ENCODE measurements at places on chromosomes 7 and 10.
A peak's percentile ranks its signal among the peaks of the same experiment; 100 is the strongest.

- DNase-seq: peak; percentile 33
Measured at GRCh38 chr10:123995082-123995460, 98.3 kb downstream of the CHST15 start.

GRCh38 chr7:11709196-11709595 lies 122.8 kb downstream of the THSD7A start:
- DNase-seq: no peak

- DNase-seq: no peak
Measured at GRCh38 chr10:72930276-72930675, 24.3 kb downstream of the PLA2G12B start.

- no peak for DNase-seq
Measured at GRCh38 chr7:66894463-66895080, 26.5 kb upstream of the TMEM248 start.

GRCh38 chr10:118853916-118854315 lies 99.1 kb upstream of the CACUL1 start:
- DNase-seq: no peak

GRCh38 chr10:24446739-24447138 lies 237.8 kb downstream of the KIAA1217 start:
- DNase-seq: no peak

GRCh38 chr10:90133606-90134005 lies 432.2 kb downstream of the KIF20B start:
- DNase-seq: no peak

DNA sequence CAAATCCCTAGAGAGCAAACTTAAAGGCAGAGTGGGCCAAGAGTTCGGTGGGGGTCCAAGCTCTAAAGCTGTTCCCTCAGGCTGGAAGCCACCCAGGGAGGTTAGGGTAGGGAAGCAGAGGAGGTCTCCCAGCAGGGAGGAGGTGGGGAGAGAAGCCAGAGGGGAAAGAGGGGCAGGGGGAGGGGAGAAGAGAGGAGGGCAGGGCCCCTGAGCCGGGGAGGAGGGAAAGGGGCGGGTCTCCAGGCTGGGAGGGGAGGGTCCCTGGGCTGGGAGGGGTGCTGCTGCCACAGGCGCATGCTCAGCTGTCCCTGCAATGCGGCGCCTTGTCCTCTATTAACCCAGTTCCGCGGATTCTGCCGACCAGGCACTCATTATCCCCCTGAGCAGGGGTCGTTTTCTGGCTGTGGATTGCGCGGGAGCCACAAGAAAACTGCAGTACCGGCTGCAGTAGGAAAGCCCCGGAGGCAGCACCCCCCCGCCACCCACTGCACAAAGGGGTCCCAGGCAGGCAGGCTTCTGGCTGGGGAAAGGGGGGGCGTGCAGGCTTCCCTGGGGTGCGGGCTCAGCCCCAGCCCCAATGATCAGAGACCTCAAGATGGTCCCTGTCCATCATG lies 49.3 kb downstream of the CAMK2B start:
- DNase-seq: no peak

GRCh38 chr10:37240223-37240622 lies 114.8 kb downstream of the ANKRD30A start:
- DNase-seq: no peak

- DNase-seq: no peak
Measured at GRCh38 chr10:17038627-17039026, 91.0 kb downstream of the CUBN start.

DNA sequence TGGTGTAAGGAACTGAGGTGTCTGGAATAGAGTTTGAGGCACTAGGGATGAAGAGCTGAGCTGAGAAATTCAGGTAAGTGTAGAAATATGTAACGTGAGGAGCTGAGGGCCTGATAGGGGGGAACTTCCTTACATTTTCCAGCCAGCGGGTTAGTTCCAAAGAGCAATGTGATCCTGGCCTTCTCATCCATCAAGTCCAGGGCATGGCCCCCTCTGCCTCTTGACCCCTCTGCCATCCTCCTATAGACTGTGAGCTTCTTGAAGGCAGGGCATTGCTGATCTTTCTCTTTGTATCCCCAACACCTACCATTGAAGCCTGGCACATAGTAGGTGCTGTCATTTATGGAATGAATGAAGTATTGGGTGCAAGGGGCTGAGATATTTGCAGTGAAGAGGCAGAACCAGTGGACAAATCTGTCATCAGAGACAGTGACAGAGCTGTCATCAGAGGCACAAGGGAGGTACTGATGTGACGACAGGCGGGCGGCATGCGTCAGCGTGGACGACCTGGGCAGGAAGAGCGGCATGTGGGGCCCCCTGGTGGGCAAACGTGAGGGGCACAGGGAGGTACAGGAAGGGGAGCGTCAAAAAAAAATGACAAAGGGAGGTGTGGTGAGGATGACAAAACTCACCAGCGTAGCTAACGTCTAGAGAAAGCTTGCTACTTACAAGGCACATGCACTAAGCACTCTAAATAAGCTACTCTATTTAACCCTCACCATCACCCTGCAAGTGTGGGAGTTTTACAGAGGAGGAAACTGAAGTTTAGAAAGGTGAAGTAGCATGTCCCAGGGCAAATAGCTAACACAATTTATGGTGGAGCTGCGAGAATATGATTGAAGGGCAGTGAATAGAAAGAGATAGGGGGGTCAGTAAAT lies 5.2 kb upstream of the CAMK2G start:
- peak; percentile 84 for DNase-seq

DNA sequence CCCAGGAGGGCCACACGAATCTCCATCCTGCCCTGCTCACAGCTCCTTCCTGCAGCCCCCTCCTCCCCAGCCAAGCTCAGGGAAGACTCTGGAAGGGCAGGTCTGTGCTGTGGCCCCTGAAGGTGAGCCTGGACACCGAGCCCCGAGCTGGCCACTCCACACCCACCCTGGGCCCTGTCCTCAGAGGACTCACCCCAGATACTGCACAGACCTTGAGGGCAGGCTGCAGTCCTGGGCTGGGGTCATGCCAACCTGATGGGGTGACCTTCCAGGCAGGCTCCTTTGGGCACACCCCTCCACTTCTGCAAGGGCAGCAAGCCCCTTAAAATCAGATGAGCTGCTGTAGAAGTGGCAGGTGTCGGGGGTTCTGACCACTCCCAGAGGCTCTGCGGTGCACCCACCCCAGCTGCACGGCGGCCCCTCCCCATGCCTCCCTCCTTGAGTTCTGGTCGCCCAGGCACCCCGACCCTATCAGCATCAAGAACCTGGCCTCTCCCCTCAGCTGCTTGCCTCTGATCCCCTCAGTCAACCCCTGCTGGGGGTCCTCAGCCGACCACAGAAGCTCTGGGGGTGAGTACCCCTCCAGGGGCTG lies 24.3 kb downstream of the YKT6 start:
- no peak for DNase-seq

GRCh38 chr10:77692782-77693181 lies 55.2 kb upstream of the KCNMA1 start:
- DNase-seq: no peak

- DNase-seq: peak; percentile 40
Measured at GRCh38 chr7:143305423-143306070, 10.4 kb upstream of the CLCN1 start.

DNA sequence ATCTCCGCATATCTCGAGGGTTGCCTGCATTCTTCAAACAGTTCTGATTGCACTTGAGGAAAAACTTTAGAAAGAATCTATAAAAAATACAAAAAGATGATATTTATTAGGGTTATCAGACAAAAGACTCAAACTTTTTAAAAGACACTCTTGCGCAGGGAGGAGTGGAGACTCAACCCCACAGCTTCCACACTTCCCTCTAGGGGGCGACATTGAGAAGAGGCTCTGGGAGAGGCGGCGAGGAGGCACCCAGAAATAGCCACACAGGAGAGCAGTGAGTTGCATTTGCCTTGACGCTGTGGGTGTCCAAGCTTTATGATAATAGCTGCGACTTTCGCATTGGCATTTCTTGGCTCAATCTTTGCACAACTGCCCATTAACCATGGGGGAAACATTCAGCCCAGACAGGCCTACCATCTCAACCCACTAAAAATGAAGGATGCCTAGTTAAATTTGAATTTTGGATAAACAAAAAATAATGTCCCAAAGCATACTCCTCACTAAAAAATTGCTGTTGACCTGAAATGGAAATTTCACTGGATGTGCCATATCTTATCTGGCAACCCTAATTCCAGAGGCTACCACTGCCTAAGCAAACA lies 86.2 kb downstream of the EBF3 start:
- DNase-seq: no peak

DNA sequence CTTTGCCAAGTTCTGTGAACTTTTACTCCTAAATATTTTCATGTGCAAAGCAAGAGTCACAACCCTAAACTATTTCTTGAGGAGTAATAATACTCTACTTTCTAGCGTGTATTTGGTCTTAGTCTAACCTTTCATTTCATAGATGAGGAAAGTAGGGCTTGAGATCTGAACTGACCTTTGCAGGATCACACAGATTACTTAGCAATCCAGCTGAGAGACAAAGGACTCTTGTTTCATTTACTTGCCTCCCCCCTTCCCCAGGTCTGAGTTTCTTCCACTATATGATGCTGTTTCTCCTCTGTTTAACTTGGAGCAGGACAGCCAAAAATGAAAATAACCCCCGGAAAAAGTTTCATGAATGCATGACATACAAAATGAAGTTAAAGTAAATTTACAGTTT lies 75.3 kb upstream of the PTN start:
- no peak for DNase-seq

- no peak for DNase-seq
Measured at GRCh38 chr7:101545441-101546190, 83.5 kb downstream of the MYL10 start.

DNA sequence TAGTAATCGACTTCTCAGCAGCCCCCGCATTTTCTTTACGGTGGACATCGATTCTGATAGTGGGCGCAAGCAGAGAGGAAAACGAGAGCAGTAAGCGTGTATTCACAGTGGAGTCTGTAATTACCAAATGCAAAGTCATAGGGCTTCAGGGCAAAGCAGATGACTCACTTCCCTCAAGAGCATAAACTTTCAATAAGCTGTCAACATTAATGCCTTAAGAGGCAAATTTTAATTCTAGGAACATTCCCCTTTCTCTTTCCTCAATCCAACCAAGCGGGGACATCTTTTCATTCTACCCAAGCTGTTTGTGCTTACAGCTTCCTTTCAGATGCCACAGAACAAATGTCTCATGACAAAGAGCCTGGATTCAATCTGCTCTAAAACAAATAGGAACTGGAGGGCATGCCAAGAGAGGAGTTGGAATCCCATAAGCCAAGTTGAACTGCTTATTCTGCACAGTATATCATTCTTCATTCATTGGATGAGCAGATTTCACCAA lies 48.6 kb downstream of the MALSU1 start:
- DNase-seq: no peak

GRCh38 chr7:116801092-116801710 lies 61.2 kb upstream of the CAPZA2 start:
- DNase-seq: no peak

- no peak for DNase-seq
Measured at GRCh38 chr10:86961481-86962091, 3.2 kb downstream of the SNCG start.

DNA sequence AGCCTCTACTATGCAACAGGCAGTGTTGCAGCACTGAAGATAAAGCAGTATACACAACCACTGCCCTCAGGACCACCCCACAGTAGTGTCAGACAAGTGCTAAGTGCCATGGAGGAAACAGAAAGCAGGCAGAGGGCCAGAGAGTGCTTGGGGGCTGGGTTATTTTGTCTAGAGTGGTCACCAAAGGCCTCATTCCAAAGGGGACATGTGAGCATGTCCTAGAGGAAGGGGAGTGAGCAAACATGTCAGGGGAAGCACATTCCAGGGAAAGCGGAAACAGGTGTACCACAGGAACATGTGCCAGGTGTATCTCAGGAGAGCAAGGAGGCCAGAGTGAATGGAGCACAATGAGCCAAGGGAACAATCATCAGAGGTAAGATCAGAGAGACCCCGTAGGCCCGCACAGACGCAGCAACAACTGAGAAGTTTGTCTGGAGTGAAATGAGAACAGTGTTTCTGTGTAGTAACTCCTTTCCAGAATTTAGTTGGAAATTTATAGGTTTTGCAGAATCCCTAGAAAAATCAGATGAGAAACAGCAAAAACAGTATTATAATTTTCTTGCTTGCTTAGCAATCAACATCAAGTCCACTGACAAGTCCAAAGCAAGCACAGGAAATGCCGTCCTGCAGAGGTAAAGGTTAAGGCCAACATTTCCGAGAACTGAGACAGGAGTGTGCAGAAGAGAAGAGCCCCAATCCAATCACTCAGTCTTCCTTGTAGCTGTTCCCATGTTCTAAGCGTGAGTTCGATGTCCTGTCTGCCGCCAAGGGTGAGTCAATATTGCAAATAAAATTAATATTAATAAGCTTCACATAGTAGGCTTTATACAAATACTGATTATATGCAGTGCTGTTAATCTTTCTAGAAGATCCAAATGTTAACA lies 67.3 kb downstream of the SGMS1 start:
- no peak for DNase-seq

GRCh38 chr10:91681361-91682276 lies 48.7 kb upstream of the PPP1R3C start:
- no peak for DNase-seq

GRCh38 chr10:1183033-1183396 lies 126.8 kb downstream of the WDR37 start:
- DNase-seq: no peak

- DNase-seq: no peak
Measured at GRCh38 chr7:129514683-129515082, 12.4 kb downstream of the SMKR1 start.

- DNase-seq: no peak
Measured at GRCh38 chr10:119263951-119264617, 56.7 kb downstream of the GRK5 start.

DNA sequence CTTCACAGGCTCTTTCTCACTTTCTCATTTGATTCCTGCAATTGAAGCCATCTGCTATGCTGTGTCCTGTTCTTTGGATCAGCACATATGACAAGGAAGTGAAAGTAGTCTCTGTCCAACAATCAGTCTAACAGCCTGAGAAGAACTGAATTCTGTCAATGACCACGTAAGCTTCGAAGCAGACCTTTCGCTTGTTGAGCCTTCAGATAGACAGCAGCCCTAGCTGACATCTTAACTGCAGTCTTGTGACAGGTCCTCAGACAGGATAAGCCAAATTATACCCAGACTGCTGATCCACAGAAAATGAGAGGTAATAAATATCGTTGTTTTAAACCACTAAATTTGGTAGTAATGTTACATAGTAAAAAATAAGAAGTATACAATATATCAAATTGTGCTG lies 691.0 kb upstream of the LRRTM3 start:
- no peak for DNase-seq

- DNase-seq: no peak
Measured at GRCh38 chr7:115106316-115106715, 184.4 kb downstream of the MDFIC start.

GRCh38 chr7:23462846-23463245 lies 7.4 kb downstream of the IGF2BP3 start:
- peak; percentile 33 for DNase-seq

- no peak for DNase-seq
Measured at GRCh38 chr10:33125522-33126517, 167.8 kb upstream of the ITGB1 start.

- DNase-seq: no peak
Measured at GRCh38 chr7:100433276-100433591, 3.1 kb downstream of the PPP1R35 start.

DNA sequence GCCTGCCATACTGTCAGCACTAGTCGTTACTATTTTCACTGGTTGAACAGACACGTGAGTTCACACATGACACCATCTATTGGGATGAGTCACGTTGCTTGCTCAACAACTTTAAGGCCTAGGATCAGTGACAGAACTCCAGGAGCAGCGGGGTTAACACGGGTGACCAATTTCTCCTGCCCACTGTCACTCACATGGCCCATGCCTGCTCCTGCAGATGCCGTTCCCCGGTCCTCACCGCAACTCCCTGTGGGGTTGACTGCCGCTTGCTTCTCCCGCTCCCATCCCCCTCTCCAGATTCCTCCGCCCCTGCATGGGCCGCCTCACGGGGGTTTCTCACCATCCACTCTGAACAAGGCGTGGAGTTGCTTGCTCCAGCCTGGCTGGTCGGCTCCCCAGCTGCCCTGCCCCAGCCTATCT lies 128.2 kb downstream of the TAX1BP1 start:
- no peak for DNase-seq
